ENCODE measurements at places on chromosomes 12 and 14.

- no peak for DNase-seq
Measured at GRCh38 chr12:12294215-12295005, 27.6 kb upstream of the LRP6 start.

DNA sequence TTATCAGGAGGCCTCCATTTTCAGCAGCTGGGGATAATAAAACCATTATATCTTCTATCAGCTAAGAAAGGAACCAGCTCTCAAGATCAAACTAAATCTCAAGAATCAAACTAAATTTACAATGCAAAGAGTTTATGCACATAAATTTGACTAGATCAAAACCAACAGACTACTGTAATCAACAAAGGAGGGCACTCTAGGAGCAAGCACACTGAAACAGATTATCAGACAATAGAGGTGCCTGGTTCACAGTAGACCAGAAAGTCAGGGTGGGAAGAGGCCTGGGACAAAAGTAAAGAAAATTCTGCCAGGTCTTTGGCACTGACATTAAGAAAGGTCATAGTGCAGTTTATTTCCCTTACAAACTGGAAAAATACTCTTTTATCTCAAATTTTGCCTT is 61.0 kb downstream of the HECTD4 start:
- DNase-seq: no peak

DNA sequence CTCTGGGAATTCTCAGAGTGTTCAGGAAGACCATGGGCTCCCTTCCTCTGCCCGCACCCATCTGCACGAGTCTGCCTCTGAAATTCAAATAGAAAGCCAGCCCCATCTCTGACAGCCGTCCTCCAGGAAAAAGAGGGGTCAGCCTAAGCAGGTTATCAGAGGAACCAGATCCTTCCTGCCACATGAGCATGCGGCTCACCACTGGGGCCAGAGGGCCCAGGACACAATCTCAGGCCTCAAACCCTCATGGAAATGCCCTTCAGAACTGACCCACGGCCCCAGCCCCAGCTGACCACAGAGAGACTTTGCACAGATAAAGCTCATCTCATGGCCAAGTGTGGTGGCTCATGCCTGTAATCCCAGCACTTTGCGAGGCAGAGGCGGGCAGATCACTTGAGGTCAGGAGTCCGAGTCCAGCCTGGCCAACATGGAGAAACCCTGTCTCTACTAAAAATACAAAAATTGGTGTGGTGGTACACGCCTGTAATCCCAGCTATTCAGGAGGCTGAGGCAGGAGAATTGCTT is 23.2 kb downstream of the PXN start:
- DNase-seq: no peak

DNA sequence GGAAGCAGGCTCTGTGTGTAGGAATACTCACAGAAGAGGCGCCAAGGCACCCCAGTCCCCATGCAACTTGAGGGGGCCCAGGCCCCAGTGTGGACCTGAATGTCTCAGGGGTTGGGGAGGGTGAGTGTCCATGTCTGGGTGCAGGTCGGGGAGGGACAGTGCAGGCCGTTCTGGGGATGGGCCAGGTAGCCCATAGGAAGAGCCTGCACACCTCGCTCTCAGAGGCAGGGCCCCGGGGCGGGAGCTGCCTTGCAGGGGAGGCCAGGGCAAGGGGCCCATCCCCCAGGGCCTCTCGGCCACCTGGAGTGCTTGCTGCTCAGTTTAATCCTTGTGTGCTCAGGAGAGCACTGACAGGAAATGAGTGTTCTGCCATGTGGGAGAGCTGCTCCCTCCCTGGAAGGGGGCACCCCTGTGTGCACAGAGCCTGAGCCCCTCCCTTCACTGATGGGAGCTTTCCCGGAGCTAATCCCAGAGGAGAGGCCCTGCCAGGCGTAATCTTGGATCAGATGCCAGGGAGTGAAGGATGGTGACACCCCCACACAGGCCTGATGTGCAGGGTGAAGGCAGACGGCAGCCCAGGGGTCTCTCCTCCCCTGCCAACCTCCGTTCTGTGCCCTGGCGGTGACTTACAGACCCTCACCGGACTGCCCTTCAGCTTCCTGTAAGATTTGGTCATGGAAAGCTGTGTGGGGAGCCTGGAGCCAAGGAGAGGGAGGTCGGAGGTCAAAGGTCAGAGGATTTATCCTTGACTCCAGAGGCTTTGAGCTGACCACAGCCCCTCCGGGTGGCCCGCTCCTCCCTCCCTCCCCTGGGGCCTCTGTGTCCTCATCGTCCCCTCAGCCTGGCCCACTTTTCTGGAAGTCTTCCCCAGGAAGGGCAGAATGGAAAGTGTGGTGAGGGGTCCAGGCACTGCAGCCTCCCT is 24.4 kb upstream of the FBRSL1 start:
- no peak for DNase-seq
